ENCODE measurements at places on chromosomes 2 and 18.

DNA sequence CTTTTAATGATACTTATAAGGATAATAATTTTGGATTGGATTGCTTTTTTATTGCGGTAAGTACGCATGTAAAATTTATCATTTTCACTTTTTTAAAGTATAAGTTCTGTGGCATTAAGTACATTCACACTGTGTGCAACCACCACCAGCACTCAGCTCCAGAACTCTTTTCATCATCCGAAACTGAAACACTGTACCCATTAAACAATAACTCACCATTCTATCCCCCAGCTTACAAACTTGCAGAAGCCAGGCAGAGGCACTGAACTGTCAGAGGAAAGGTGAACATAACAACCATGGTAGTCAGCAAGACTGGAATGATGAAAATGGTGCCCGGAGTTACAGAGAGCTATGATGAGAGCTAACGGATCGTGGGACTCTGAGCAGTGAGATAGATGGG lies 465.9 kb downstream of the ADCYAP1 start:
- no peak for DNase-seq

DNA sequence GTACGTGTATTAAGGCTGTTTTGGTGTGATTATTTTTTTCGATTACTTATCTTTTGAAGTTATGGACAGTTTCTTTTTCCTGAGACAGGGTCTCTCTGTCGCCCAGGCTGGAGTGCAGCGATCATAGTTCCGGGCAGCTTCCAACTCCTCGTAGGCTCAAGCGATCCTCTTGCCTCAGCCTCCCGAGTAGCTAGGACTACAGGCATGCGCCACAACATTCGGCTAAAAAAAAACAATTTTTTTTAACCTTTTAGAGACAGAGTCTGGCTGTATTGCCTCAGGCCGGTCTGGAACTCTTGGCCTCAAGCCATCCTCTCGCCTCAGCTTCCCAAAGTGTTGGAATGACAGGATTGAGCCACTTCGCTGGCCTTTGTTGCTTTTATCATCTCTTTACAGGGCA lies 945 bp downstream of the HAT1 start:
- DNase-seq = no peak

DNA sequence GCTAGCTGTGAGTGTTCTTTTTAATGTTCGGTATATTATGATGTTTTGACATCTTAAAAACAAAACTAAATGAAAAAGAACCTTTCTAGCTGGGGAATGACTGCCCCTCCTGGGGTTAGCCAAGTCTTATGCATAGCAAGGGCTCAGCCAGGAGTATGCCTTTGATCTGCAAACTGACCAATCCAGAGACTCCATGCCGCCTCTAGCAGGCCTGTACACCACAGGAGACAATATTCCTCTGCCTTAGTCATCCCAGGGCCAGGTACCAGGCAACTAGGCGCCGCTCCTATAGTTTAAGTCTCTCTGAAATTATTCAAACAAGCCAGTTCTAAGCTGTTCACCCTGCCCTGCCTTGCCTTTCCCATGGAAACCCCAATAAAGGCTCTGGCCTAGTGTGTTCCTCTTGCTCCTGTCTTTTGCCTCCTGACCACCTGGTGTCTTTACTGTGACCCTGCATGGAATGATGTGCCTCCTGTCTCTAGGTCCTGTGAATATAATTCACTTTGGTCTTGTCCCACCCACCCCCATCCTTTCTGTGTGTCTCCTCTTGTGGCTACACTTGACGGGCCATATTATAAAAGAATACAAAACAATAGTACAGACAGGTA lies 52.0 kb upstream of the CHN1 start:
- no peak for DNase-seq

DNA sequence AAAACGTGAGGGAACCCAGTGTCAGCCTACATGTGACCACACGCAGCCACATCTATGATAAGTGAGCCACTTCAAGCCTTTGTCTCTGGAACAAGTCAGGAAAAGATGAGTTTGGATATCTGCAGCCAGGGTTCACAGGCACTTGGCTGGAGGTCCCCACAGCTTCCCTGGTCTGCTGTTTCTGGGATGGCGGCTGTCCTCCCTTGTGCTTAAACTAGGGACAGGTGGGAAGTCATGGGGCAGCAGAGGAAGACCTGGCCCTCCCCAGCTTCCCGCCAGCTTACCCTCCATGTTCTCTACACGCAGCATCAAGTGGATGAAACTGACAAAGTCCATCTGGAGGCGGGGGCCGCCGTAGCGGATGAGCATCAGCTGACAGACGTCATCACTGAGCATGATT lies 38.5 kb upstream of the GALNT14 start:
- no peak for DNase-seq
